ENCODE measurements at places on chromosomes 12 and 14.

- DNase-seq = no peak
Measured at GRCh38 chr12:132190012-132190755, 45.9 kb downstream of the NOC4L start.

GRCh38 chr12:132638541-132639408 is 20.2 kb downstream of the P2RX2 start:
- peak; percentile 39 for DNase-seq

DNA sequence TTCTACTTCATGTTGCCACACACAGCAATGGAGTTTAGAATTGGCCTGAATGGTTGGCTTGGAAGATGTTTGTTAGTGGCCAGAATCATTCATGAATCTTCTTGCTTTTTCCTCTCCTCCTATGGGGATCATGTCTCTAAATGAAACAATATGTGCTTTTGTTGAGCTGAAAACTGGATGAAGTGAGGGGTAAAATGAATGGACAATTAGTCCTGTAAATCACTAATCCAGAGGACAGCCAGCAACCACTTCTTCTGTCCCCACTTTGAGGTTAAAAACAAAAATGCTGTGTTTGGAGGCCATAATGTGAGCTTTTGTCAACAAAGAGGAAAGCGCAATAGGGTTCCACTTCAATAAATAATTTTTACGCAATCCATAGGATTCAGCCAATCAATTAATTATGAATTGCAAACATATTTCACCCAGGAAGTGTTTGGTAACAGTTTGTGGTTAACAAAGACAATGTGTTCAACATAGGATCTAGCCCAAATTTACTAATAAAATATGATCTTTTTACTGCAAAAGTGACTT is 30.3 kb upstream of the AMIGO2 start:
- no peak for DNase-seq

DNA sequence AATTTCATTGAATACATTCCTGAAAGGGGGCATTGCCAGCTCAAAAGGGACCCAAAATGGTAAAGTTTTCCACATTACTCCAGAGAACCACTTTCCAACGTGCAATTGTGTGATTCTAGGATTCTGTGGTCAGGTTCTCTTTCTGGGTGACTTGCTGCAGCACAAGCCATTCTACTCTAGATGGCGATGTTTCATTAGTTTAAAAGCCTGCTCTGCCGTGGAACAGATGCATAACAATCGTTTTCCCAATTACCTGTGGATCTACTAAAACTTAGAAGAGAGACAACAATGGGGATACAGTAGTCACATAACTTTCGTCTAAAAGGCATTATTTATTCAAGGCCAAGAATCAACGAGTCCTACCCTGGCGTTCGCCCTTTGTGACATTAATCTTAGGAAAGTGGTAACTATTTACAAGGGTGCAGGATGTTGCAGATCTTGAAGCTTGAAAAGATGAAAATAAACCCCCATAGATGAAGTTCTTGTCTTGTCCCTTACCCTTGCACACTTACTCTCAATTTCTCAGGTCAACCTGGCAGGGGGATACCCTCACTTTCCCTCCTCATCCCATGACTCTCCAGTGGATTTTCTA is 400.9 kb downstream of the SNAPC1 start:
- peak; percentile 28 for DNase-seq

DNA sequence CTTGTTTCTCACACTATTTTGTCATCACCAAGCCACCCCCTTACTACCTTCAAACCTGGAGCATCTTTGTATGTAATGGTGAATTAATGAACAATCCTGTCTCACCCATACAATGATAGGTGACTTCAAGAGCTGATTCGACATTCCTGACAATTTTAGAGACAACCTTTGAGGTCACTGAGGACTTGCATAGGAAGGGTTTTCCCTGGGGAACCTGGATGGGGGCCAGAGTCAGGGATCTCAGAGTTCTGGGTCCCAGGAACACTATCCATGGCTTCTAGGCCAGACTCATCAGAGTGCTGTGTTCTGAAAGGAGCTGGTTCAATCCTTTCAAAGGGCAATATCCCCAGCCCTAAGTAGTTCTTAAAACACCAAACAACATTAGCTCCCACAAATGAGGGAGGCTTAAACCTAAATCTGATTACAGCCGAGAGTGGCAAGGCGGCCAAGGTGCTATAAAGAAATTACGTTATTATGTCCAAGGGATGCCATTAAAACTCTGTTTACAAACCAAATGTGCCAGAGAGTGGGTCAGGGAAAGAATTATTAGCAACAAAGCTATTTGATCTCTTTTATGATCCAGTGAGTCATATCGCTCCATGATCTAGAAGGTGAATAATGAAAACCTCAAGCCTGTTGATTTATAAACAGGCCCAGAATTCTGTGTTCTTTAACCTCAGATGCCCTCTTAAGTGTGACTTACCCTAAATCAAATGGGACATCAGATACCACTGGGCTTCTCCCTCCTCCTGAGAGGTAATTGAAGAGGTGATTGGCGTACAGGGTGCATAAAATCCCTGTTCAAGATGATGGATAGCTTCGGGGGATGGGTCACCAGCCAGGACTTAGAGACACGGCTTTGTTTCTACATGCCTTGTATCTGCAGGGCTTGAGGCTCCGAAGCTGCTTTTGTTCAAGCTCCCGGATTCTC is 230.2 kb upstream of the TBX3 start:
- DNase-seq = no peak

DNA sequence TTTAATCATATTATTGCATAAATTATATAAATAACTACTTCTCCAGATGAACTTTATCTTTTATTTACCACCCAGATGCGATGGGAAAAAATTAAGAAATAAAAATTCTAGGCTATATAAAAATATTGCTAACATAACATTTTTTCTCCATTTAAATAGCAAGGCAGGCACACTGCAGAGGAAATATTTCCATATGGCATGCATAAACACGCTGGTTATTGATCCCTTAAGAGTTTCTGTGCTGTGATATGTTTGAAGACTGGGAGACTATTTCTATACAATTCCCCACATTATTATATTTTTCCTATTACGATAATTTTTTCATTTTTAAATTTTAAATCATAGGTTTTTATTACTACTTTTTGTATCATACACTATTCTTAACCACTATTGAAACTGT is 131.5 kb downstream of the C12orf50 start:
- no peak for DNase-seq

DNA sequence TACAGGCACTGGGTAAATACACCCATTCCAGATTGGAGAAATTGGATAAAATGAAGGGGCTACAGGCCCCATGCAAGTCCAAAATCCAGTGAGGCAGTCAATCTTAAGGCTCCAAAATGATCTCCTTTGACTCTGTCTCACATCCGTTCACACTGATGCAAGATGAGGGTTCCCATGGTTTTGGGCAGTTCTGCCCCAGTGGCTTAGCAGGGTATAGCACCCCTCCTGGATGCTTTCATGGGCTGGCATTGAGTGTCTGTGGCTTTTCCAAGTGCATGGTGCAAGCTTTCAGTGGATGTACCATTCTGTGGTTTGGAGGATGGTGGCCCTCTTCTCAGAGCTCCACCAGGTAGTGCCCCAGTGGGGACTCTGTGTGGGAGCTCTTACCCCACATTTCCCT is 427.2 kb downstream of the TRHDE start:
- no peak for DNase-seq

DNA sequence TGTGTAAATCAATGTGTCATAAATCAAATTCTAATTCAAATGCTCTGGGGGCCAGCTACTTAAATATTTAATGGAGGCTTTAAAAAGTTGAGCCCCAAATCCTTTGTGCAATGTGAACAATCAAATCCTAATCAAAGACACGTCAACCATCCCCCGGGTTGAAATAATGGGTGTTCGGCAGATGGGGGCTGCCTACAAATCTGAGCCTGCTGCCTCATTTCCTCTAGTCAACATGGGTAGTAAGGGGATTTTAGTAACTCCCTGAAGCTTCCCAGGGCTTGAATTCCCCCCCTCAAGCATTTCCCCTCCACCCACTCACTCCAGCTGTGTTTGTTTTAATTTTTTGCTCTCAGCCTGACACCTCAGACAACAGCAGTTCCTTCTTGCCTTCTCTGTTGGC is 37.8 kb downstream of the SRRM4 start:
- no peak for DNase-seq

GRCh38 chr12:104219361-104219892 is 3.8 kb downstream of the TXNRD1 start:
- no peak for DNase-seq

DNA sequence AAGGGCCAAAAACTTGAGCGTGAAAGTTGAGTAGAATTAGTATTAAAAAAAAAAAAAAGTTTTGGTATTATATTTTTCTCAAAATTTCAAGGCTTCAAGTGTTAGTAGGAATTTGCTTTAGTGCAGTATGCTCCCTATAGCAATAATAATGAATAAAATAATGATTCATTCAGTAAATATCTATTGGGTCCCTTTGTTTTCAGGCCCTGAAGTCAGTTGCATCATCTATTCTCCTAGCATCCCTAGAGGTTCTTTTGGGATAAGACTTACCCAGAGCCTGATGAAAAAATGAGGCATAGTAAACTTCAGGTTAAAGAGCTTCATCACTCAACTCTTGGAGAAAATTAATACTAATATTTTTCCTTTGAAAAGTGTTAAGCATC is 1.1 kb downstream of the KMT5A start:
- DNase-seq = no peak

DNA sequence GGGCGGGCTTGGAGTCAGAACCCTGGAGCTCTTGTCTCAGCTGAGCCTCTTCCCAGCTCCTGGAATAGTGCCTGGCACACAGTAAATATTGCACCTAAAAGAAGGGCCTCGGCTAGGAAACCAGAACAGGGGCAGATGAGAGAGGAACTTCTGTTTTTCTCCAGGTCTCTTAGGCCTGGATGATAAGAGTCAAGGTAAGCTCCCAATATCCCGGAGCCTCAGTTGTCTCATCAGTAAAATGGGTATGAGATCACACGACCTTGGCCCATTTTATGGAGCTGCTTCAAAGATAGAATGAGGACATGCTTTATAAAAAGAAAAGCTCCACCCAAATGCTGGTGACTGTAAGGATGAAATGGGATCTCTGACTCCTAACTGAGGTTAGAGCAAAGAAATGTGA is 202.2 kb downstream of the TTC7B start:
- no peak for DNase-seq

- DNase-seq = no peak
Measured at GRCh38 chr12:77924703-77925102, 94.0 kb downstream of the NAV3 start.

DNA sequence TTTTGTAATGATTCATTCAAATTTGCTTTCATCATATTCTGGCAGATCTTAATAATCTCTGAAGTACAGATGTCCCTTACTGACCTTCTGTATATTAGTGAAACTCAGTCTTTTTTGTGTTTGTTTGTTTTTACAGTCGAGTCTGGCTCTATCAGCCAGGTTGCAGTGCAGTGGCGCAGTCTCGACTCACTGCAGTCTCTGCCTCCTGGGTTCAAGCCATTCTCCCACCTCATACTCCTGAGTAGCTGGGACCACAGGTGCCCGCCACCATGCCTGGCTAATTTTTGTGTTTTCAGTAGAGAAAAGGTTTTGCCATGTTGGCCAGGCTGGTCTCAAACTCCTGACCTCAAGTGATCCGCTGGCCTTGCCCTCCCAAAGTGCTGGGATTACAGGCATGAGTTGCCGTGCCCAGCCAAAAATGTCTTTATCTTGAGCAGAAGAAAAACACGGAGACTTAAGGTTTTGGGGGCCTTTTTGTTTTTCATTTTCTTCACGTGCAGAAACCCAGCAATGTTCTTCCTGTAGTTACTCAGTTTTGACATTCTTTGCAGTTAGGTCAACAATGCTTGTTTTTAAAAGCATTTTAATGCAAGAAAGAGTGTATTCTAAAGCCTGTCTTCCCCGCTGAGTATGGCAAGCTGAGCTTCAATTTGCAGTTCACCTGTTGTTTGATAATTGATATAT is 79.5 kb downstream of the FAR2 start:
- no peak for DNase-seq

- no peak for DNase-seq
Measured at GRCh38 chr12:111267144-111267543, 101.8 kb downstream of the PHETA1 start.

DNA sequence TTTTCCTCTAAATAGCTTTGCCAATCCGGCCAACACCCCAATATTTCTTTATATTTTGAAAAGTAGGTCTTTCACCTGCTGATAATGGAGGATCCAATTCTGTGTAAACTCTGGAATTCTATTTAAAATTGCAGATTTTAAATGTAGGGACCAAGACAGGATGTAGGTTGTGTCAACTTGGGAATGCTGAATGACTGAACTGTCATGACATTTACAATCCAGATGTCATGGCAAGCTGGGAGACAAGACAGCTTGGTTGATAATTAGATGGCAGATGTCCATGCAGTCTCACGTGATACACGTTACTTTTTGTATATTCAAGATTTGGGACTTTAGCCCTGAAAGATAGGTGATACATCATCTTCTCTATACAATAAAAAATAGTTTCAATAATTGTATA is 477.2 kb downstream of the DIO2 start:
- no peak for DNase-seq
